ENCODE measurements at places on chromosomes 16 and 17.

DNA sequence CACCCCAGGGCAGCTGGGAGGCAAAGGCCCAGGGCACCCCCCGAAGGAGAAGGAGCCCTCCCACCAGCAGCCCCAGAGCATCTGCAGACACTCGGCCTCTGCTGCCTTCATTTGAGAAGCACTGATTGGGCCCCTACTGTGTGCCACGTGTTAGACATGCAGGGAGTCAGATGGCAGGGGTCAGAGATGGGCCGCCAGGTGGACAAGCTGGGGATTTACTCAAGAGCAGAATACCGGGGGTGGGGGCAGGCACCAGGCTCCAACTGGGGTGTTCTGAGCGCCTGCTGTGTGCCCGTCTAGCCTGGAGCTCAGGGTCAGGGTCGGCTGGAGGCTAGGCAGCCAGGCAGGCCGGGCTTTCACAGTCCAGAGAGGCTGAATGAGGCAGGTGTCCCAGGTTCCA lies 18.7 kb downstream of the TPSG1 start:
- no peak for DNase-seq

GRCh38 chr17:6325741-6326140 lies 109.2 kb downstream of the AIPL1 start:
- DNase-seq, result no peak

DNA sequence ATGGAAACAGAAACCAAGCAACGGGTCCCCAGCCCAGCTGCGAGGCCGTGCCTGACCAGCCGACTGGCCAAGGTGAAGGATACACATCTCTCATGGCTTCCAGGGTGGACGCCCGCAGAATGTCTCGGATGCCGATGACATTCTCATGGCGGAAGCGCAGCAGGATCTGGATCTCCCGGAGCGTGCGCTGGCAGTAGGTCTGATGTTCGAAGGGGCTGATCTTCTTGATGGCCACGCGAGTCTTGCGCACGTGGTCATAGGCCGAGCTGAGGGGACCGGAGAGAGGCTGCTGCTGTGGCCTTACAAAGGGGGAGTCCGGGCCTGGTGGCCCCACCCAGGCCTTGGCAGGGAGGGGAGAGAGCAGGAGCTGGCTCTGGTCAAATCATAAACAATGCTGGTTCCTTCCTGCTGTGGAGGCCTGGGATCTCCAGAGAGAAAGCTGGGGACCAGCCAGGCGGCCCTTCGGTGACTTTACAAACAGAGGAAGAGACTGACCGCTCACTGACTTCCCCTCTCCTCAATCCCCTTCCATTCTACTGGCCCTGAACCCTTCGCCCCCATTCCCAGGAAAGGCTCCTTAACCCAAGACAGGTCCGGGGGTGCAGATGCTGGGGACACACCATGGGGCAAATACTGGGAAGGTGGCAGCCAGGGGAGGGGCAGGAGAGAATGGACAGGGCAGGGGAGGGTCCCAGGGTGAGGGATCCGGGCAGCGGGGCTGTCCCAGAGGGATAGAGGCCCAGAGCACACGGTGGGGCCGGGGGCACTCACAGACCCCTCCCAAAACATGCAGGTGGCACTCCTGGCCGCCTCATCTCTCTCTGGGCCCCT lies 1.1 kb downstream of the MAPK3 start:
- no peak for DNase-seq

DNA sequence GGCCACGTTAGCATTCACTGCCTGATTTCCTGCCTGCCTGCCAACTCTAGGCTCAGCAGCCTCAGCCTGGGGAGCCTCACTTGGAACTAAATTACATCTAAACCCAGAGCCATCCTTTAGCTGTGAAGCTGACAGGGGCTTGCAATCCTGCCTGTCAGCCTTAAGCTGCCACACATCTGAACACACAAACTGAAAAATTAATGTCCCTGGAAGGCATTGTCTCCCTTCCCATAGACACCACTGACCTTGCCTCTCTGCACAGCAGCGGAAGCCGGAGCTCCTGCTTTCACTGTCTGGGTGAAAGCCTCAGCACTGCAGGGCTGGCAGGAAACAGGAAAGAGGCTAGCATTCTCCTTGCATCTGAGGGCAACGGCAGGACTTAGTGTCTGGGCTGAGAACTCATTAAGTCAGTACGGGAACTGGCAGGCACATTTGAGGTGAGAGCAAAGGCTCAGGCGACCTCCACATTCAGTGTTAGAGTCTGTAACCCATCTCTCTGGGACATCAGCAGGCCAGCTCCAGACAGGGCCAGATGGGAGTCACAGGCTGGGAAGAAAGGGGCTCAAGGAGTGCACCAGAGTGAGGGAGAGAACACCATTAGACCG lies 452.4 kb upstream of the C16orf82 start:
- DNase-seq, result no peak

- no peak for DNase-seq
These were observed 5.4 kb upstream of the STAT5B start for GRCh38 chr17:42281571-42282096.

- no peak for DNase-seq
These were observed 24.6 kb downstream of the CTU2 start for GRCh38 chr16:88730632-88731607.

- no peak for DNase-seq
These were observed 469 bp downstream of the GPRC5C start for GRCh38 chr17:74432424-74432690.

DNA sequence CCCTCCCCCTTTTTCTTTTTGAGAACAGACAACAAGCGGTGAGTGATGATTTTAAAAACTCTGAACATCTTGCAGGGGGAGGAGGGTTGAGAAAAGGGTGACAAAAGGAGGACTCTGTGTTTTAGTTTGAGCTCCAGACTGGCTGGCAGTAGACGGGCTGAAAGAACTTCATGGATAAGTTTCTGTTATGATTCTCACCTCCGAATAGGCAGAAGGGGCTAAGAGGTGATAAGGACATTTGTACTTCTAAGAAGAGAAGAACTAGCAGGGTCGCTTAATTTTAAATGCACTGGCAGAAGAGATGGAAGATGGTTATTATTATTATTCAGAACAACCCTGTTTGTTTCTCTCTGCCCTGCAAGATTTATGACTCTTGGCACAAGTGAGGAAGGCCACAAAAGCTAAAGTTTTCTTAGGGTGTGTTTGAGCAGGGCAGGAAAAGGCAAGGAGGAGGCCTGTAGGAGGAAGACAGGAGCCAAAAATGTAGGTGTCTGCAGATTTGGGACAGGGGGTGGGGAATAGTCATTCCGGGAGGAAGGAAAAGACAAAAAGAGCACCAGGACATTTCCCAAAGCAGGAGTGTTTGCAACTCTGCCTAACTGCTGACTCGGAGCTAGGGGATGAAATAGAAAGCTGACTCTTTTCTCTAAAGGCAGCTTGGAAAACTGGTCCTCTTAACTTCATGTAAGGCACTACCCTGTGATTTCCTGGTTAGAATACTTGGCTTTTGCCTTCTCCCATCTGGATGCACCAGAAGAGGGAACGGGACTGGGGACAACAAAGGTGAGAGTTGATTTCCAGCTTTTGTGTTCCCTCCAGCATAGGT lies 11.9 kb upstream of the HOXB2 start:
- no peak for DNase-seq

DNA sequence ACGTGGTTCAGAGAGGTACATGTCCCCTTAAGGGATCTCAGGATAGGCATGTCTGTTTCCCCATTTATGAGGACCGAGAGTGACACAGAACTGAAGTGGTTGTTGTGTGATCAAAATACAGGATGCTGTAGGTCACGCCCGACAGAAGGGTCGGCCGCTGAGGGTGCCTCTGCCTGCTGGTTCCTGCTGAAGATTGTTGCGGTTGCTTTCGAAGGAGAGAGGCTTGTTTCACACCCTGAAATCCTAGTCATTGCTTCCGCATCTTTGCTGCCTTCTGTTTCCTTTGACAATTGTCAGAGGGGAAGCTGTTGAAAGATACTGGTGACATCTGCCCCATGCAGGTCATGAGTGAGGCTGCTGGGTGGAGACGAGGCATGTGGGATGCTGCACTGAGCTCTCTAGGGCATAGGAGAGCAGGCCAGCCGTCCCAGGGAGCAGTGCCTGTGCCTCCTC lies 3.8 kb upstream of the NAT9 start:
- DNase-seq, result no peak

DNA sequence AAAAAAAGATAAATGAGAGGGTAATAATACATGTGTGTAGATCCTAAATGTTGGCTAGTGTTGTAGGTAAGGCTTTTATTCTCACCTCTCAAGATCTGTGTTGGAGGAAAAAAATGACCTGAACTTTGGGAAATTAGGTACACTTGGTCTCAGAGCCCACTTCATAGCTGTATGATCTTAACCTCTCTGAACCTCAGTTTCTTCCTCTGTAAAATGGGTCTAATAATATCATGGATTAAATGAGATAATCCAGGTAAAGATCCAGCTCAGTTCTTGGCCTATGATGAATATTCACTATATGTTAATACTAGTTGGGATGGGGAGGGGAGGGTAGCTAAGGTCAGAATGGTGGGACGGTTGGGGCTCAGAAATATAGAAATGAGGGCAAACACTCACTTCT lies 24.3 kb upstream of the GPRC5B start:
- no peak for DNase-seq

DNA sequence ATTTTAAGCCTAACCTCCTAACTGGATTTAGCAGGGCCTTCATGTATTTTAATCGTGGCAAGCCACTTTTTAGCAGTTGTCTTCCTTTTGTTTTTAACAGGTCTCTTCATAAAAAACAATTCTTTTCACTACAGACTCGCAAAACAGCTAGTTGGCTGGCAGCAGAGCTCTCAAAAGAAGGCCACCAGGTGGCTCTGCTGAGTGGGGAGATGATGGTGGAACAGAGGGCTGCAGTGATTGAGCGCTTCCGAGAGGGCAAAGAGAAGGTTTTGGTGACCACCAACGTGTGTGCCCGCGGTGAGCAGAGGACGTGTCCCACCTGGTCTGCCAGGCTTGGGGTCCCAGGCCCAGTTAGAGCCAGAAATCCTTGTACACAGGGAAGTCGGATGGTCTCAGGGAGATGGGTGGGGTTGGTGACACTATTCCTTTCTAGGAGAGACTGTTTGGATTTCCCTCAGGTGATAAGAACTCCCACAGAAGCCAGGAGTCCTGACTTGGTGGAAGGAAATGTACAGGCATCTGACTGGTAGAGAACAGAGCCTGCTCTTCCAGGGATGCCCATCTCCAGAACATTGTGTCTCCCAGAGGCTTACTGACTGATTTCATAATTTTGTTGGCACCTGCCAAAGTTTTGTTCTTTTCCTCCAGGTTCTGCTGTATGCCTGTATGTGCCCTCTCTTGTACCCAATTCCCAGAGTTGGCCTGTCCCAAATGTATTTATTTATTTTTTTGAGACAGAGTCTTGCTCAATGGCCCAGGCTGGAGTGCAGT lies 14.9 kb upstream of the DDX19A start:
- DNase-seq, result no peak

DNA sequence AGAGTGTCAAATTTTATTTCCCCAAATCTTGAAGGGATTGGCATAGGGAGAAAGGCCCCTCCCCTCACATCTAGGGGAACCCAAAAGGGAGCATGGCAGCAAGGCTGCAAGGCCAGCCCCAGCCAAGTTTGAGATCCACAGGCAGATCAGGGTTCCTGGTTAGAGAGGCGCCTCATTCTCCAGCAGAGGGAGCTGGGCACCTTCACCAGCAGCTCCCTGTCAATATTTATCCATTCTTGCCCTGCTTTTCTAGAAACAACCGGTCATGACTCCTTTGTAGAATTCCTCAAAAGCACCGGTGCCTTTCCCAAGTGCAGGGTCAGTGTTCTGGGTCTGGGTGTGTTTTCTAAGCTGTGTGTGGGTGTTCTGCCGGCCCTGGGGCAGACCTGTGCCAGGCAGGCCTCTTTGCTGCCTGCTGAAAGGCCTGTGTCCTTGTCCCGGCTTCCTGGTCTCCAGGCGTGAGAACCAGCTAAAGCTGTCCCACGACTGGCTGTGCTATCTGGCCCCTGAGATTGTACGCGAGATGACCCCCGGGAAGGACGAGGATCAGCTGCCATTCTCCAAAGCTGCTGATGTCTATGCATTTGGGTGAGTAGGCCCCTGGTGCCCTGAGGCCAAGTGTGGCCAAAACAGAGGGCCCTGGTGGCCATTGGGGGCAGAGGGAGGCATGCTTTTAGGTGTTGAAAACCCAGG lies 21.2 kb upstream of the LGALS9 start:
- no peak for DNase-seq

DNA sequence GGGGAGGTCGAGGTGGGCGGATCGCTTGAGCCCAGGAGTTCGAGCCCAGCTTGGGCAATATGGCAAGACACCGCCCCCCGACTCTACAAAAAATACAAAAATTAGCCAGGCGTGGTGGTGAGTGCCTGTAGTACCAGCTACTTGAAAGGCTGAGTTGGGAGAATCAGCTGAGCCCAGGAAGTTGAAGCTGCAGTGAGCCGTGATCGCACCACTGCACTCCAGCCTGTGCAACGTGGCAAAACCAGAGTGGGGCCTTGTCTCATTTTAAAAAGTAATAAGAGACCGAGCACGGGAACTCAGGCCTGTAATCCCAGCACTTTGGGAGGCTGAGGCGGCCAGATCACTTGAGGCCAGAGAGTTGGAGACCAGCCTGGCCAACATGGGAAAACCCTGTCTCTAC lies 24.4 kb upstream of the ABCC1 start:
- DNase-seq, result no peak

DNA sequence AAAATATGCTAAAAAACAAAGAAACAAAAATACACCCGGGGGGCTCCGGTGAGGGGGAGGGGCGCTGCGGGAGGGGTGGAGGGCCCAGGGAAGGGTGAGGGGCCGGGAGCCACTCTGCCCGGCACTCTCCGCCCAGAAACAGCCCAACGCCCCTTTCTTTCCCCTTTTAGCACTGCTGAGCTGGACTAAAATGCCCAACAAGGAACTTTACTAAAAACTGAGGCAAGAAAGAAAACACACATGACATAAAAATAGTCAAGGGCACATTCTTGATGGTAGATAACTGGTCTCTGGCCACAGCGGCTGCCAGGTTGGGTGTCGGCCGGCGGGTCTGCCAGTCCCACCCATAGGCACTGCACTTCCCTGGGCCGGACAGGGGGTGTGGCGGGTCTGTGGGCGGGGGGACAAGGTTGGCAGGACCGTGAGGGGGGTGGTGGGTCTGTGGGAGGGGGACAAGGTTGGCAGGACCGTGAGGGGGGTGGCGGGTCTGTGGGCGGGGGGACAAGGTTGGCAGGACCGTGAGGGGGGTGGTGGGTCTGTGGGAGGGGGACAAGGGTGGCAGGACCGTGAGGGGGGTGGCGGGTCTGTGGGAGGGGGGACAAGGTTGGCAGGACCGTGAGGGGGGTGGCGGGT lies 20.9 kb downstream of the METRNL start:
- no peak for DNase-seq

- no peak for DNase-seq
These were observed 18.6 kb downstream of the TNFRSF13B start for GRCh38 chr17:16953347-16953746.

- no peak for DNase-seq
These were observed 1.5 kb upstream of the BAIAP3 start for GRCh38 chr16:1331712-1332617.

GRCh38 chr17:72466606-72467005 lies 345.8 kb downstream of the SOX9 start:
- no peak for DNase-seq

GRCh38 chr16:49018259-49018931 lies 263.2 kb downstream of the CBLN1 start:
- no peak for DNase-seq

Measured in forelimb muscle (tissue), 1 donor.